Ovary (tissue), 10 donors: ENCODE measurements at places on chromosomes 11 and 22. TPM values are rescaled to one million over a fixed set of nuclear protein-coding genes. Genes with fewer than 3 reads are reported as not detected.

- no peak for DNase-seq
These were observed 11.0 kb upstream of the GRAMD4 start for GRCh38 chr22:46609175-46609690.

DNA sequence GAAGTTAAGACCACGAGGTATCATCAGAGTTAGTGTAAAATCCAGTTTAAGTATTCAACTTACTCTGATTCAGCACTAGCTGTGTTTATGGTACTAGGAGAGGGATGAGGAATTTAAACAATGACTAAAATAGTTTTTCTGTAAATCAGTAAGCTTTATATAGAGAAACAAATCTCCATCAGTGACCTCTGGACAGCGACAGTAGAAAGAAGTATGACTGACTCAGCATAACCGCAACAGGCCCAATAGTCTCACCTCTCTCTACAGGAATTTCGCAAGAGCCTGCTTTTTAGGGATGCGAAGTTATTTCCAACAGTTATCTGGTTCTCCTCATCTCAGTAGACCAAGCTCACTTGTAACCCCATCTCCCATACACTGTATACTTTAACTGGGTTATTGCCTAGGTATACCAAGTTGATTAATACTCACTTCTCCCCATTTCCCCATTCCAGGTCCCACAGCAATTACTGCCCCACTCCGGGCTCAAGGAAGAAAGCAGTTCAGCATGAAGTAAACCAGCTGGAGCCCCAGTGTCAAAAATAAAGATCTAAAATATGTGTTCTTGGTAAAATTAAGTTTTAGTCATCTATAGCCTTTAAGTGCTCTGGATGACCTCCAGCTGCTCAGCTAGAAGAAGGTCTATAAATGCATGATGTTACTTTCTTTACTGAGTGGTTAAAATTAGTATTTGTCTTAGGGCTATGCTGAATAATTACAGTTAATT lies 770.6 kb upstream of the CCDC90B start:
- no peak for DNase-seq

DNA sequence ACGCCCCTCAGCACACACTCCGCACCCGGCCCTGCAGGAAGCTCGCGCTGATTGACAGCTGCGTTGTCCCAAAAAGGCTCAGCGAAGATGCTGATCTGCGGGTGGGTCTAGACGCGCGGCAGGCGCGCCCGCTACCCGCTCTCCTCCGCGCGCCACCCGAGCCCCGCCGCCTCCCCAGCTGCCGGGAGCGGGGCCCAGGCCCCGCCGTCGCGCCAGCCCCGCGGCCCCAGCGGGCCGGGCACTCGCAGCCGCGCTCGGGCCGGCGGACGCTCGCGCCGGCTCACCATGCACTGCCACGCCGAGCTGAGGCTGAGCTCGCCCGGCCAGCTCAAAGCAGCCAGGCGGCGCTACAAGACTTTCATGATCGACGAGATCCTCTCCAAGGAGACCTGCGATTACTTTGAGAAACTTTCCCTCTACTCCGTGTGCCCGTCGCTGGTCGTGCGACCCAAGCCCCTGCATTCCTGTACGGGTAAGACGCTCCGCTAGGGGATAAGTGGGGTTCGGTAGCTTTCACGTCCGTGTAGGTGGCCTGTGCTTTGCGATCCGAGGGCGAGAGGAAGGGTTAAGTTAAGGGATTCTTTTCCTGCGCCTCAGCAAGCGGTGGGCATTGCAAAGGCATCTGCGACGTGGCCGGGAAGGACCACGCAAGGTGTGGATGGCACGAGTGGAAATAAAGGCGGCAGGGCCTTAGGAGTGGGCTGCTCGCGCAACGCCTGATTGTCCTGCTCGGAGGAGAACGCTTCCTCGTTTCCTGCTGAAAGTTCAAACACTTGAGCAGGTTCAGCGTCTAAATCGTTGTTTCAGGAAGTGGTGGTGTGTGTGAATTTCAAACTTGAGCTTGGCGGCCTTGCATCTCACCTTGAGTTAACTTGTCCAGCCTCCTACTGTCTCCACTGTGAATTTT lies at the start of gene BARX2:
TSS of gene BARX2 (plus strand) at position 98 of the 907 bp plus-strand sequence. CDS start at position 286, 188 bp downstream.
- no peak for DNase-seq

DNA sequence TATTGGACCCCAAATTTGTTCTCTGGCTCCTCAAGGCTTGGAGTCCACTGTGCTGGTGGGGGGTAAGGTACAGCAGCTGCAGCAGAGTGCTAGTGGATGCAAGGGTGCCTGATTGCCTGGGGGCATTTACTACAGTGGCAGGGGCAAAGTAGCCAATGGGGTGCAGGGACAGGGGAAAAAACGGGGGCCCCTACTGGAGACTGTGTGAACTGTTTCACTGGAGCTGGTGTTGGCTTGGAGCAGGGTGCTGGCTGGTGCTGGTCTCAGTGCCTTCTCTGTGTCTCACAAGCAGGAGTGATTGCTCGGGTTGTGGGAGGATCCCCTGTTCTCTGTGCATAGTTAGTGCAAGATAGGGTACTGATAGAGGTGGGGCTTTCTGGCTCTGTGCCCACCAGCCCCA lies 935.9 kb downstream of the JRKL start:
- no peak for DNase-seq

GRCh38 chr11:65539744-65540289 lies 14.9 kb downstream of the SCYL1 start:
- DNase-seq: no peak

DNA sequence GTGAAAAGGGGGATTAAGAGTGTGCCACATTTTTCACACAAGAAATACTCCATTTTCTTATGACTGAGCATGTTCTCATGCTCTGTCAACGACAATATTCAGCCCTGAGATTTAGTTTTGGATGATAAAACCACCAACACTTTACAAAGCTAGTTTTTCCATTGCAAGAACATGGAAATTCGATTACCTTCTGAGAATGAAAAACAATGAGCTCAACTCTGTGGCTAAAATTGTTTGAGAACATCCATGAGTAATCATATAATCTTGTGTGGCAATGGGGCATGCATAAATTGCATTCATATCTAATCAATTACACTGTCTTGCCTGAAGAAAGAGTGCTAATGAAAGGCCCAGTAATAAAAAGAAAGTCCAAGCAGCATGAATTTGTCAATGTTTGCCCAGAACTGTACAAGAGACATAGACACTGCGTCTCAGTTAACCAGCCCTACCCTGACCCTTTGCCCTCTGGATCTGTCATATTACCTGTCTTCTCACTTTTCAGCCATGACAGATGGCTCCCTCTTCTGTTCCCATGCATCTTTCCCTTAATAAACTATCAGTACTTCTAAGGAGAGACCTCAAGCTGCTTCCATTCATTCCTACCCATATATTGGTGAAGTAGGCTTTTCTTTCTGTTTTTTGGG lies 253.4 kb downstream of the FAM76B start:
- no peak for DNase-seq

DNA sequence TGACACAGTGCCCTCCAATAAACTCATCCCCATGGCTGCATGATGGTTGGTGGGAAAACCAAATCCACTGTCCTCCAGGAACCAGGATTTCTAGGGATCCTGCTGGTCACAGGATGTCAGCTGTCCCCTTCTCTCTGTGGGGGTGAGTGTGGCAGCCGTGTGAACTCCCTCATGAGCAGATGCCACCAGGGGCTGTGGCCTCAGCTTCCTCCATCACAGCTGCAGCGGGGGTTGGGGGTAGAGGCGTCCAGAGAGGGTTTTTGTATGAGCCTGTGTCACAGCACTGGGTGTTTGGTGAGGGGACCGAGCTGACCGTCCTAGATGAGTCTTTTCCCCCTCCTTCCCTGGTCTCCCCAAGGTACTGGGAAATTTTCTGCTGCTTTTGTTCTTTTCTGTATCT lies 26.4 kb downstream of the IGLL5 start:
- DNase-seq: no peak

DNA sequence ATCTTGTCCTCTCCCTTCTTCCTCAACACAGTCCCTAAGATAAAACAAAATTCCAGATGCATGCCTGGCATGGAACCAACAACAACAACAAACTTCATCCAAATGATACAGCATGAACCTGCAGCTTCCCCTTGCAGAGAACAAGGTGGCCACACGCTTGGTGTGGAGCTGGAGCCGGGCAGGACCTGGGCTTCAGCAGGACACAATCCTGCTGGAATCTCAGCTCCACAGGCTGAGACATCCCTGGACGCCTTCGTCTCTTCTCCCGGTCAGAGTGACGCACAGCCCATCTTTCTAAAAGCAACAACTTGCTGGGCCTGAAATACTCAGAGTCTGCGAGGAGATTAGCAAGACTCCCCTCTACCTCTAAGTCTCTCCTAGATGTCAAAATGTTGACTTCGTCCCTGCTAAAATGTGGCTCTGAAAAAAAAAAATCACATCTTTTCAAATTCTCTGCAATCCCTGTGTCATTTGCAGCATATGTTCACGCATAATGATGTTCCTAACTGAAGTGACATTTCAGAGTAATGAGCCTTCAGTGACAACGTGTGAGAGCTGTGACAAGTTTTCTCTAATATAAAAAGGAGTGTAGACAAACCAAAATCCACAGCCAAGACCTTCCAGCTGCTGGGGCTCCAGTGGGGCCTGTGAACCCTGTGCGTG lies 1232.3 kb downstream of the TBC1D22A start:
- DNase-seq: no peak

DNA sequence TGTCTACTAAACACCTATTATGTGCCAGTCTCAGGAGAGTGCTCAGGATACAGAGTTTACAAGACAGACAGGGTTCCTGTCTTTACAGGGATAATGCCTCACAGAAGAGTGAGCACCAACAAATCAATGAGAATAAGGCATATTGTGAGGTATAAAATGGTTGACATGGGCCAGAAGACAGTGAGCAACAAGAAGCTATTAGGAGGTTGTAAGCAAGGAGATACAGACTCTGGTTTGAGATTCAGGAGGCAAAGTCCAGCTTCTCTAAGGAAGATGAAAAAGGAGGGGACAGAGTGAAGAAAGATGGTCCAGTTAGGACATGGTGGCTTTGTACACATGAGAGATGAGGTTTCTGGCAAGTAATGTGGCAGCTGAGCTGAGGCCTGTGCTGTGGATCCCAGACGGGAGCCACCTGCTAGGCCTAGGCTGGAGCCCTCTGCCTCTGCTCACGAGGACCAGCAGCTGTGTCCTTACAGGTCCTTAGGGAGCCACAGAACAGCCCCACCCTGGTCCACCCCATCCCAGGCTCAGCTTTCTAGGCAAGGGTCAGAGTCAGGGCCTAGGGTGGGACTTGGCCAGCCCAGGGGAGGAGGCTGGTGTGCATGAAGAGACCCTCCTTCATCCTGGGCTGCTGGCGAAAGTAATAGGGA lies 110.5 kb downstream of the ZNF280B start:
- no peak for DNase-seq

- no peak for DNase-seq
These were observed 55.2 kb downstream of the PPFIBP2 start for GRCh38 chr11:7569044-7569443.

DNA sequence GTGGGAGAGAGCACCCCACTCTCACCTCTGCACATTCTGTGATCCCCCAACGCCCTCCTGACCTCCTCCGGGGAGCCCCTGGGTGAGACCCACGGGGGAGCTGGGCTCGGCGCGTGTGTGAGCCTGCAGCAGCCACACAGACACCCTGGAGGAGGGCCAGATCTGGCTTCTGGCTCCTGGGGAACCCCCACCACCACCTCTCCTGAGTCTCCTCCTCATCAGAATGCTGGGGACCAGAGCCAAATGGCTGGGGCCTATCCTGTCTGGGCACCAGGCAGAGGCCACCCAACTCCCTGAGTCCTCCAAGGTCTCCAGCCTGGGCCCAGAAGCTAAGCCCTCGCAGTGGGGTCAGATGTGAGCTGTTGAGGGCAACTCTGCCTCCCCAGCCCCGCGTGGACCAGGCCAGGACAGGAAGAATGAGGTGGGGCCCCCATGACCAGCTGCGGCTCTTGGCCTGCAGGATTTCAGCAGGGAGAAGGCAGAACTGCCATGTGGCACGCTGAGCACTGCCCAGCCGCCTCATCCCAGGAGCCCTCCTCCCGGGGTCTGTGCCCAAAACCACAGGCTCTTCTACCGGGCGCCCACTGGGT lies 5.5 kb upstream of the PIM3 start:
- DNase-seq: peak; percentile 38

DNA sequence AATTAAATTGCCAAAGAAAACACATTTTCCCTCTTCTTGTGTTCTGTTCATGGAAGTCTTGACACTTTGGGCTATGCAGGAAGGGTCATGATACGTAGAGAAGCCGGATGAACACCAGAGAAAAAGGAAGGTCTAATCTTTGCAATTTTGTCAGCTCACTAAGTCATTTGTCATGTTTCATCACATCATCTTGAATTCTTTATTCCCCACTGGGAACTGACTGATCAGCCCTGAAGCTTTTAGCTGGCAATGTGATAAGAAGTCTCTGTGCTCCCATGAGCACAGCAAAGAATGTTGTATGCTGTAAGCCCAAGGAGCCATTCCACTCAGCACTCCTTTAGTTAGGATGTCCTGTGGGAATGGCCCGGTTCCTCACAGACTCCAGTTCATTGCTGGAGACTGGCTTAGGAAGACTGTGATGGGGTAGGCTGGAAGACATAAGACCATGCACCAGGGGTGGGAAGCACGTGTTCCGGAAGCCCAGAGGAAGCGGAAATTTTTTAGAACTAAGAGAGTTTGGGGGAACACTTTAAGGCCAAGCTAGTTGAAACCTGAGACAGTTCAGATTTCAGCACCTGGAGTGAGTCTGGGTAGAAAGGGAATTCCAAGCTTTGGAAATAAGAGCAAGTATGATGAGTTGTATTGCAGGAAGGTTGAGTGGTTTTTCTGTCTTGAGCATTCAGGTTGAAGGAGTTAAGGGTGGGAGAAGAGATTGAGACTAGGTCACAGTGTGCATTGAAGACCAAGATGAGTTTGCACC lies 306.7 kb upstream of the MTNR1B start:
- no peak for DNase-seq

GRCh38 chr11:105821781-105822180 lies 200.3 kb downstream of the MSANTD4 start:
- DNase-seq: no peak

GRCh38 chr22:44074337-44074984 lies 50.4 kb downstream of the PARVB start:
- no peak for DNase-seq

MAP6 gene
- 18.7 TPM for total RNA-seq

VPREB1 gene
- total RNA-seq: not detected

TIGD3 gene
- 0.35 TPM for total RNA-seq

MS4A12 gene
- not detected for total RNA-seq

ZNF215 gene
- 0.69 TPM for total RNA-seq

POU2AF3 gene
- total RNA-seq: 10.7 TPM

NDUFC2 gene
- total RNA-seq: 106 TPM
